ENCODE measurements at places on chromosomes 12 and 14.

DNA sequence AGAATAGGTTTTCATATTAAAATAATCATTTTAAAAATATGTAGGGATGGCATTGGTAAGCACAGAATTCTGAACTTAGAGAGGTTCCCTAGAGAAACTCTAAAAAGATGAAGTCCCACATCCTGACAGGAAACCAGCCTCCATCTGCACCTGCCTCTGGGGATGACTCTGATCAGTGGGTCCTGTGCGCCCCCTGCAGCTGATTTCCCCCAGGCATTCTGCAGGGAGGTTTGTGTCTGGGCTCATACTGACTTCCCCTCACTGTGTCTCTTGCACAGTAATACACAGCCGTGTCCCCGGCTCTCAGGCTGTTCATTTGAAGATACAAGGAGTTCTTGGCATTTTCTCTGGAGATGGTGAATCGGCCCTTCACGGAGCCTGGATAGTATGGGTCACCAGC, 602.9 kb downstream of the TMEM121 start:
- H3K27ac ChIP-seq: peak overlapping the region; percentile 43
- DNase-seq: no peak
- no peaks in the 10 kb centered on the region for H3K36me3 ChIP-seq
- peaks cover 52% of the 10 kb centered on the region for H3K27me3 ChIP-seq

GRCh38 chr12:128968668-128969067, 115.4 kb downstream of the GLT1D1 start:
- DNase-seq: no peak
- no peak overlapping the region for H3K27ac ChIP-seq
- H3K36me3 ChIP-seq: no peaks in the 10 kb centered on the region

- no peak for DNase-seq
- H3K4me3 ChIP-seq: no peak overlapping the region
- H3K27ac ChIP-seq: no peak overlapping the region
- no peaks in the 10 kb centered on the region for H3K36me3 ChIP-seq
- H3K27me3 ChIP-seq: peaks cover 2% of the 10 kb centered on the region
Measured at GRCh38 chr12:16063726-16064125, 152.6 kb downstream of the DERA start.

- no peak overlapping the region for H3K4me3 ChIP-seq
- H3K27ac ChIP-seq: no peak overlapping the region
- H3K36me3 ChIP-seq: no peaks in the 10 kb centered on the region
- no peak for DNase-seq
Measured at GRCh38 chr12:77746096-77746495, 84.6 kb upstream of the NAV3 start.

DNA sequence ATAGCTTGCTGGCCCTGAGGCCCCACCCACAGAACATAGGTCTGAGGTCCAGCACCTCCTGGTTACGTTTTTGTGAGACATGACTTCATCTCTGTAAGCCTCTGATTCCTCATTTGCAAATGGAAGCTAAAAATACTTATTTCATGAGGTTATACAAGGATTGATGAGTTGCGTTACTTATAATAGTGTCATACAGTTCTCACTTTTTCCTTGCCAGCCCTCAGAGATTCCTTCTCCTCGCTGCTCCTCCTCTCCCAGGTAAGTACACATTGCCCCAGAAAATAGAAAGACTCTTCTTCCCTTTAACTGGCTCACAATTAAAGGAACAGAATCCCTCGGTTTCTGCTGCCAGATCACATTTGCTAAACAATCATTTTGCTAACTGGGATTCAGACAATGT, 739.2 kb downstream of the VRK1 start:
- peaks cover 2% of the 10 kb centered on the region for H3K36me3 ChIP-seq
- DNase-seq: no peak
- peaks cover 24% of the 10 kb centered on the region for H3K4me1 ChIP-seq
- no peak overlapping the region for H3K4me3 ChIP-seq
- no peaks in the 10 kb centered on the region for H3K27me3 ChIP-seq

DNA sequence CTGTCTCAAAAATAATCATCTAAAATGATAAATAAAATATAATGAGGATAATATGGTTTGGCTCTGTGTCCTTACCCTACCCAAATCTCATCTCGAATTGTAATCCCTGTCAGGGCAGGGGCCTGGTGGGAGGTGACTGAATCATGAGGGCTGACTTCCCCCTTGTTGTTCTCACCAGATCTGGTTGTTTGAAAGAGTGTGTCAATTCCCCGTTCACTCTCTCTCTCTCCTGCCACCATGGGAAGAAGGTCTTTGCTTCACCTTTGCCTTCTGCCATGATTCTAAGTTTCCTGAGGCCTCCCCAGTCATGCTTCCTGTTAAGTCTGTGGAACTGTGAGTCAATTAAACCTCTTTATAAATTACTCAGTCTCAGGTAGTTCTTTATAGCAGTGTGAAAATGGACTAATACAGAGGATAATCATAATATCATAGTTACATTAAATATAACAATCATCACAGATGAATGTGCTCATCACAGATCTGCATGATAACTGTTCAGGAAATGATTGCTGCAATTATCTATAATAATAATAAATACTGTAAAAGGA, 12.6 kb downstream of the EFCAB11 start:
- DNase-seq: no peak
- no peaks in the 10 kb centered on the region for H3K27me3 ChIP-seq
- no peak overlapping the region for H3K27ac ChIP-seq
- H3K4me3 ChIP-seq: no peak overlapping the region
- no peaks in the 10 kb centered on the region for H3K4me1 ChIP-seq

DNA sequence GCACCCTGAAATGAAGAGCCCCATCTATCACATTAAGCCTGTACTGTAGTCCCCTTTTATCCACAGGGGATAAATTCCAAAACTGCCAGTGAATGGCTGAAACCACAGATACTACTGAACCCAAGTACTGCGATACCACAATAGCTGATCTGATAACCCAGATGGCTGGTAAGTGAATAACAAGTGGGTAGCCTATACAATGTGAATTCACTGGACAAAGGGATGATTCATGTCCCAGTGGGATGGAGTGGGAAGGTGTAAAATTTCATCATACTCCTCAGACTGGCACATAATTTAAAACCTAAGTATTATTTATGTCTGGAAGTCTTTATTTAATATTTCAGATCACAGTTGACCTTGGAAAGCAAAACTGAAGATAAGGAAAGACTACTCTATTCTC, 201.3 kb downstream of the GPHN start:
- no peak overlapping the region for H3K27ac ChIP-seq
- peaks cover 5% of the 10 kb centered on the region for H3K4me1 ChIP-seq
- no peak overlapping the region for H3K4me3 ChIP-seq
- H3K36me3 ChIP-seq: peaks cover 6% of the 10 kb centered on the region

GRCh38 chr12:73833746-73834145, 703.9 kb upstream of the ATXN7L3B start:
- no peaks in the 10 kb centered on the region for H3K27me3 ChIP-seq
- DNase-seq: no peak
- H3K36me3 ChIP-seq: no peaks in the 10 kb centered on the region

GRCh38 chr14:90597961-90598360, 201.1 kb downstream of the CALM1 start:
- no peaks in the 10 kb centered on the region for H3K4me1 ChIP-seq
- no peaks in the 10 kb centered on the region for H3K27me3 ChIP-seq
- no peaks in the 10 kb centered on the region for H3K36me3 ChIP-seq
- no peak overlapping the region for H3K4me3 ChIP-seq

DNA sequence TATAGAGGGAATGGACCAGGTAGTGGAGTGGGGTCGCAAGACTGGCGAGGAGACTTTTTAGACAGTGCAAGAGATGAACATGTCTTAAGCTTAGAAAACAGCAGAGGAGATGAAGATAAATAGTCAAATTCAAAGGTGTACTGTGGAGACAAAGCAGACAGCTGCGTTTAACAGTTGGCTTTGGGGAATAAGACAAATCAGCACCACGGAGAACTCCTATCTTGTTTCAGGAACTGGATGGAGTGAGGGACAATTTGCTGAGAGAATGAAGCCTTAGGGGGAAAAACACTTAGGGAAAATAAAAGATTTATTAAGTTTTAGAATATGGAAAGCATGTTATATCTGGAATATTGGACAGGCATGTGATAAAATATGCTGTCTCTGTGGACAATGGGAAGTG, 458.8 kb downstream of the GLT1D1 start:
- DNase-seq: no peak
- no peak overlapping the region for H3K27ac ChIP-seq
- no peaks in the 10 kb centered on the region for H3K27me3 ChIP-seq
- H3K4me3 ChIP-seq: no peak overlapping the region
- no peaks in the 10 kb centered on the region for H3K4me1 ChIP-seq

DNA sequence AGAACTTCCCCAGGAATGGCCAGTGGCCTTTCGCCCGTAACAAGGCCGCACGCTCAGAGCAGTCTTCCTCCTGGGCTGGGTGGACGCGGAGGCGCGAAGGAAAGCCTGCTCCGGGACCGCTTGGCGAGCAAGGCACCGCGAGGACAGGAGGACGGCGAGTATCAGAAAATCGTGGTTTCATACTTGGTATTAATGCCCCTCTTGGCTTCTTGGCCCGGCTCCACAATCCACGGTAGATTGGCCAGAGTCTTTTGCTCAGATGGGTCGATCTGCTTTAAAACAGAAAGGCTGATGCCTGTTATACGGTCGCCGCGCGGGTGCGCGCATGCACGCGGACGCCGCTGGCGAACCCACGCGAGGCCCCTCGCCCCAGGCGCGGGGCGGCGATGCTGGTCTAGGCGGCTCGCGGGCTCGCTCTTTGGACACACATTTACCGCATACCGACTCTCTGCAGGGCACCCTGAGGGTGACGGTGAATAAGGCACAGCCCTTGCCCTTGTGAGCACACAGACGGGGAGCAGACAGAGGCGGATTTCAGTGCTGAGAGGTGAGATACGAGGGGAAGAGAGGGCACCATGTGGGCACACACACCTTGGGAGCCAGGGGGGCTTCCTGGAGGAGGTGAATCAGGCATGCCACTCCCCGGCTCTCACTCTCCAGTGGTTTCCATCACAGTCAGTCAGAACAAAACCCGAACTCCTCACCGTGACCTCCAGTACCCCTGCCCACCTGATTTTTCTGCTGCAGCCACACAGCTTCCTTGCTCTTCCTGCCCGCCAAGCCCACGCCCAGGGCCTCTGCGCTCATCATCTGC, 100.7 kb downstream of the APAF1 start:
- H3K36me3 ChIP-seq: no peaks in the 10 kb centered on the region
- peaks cover 34% of the 10 kb centered on the region for H3K4me1 ChIP-seq
- H3K4me3 ChIP-seq: peak overlapping the region; percentile 73
- peak overlapping the region; percentile 57 for H3K27ac ChIP-seq
- H3K27me3 ChIP-seq: peaks cover 11% of the 10 kb centered on the region

- DNase-seq: peak; percentile 37
- no peaks in the 10 kb centered on the region for H3K27me3 ChIP-seq
- H3K36me3 ChIP-seq: peaks cover 4% of the 10 kb centered on the region
Measured at GRCh38 chr14:102317564-102318248, 1.8 kb upstream of the ZNF839 start.

DNA sequence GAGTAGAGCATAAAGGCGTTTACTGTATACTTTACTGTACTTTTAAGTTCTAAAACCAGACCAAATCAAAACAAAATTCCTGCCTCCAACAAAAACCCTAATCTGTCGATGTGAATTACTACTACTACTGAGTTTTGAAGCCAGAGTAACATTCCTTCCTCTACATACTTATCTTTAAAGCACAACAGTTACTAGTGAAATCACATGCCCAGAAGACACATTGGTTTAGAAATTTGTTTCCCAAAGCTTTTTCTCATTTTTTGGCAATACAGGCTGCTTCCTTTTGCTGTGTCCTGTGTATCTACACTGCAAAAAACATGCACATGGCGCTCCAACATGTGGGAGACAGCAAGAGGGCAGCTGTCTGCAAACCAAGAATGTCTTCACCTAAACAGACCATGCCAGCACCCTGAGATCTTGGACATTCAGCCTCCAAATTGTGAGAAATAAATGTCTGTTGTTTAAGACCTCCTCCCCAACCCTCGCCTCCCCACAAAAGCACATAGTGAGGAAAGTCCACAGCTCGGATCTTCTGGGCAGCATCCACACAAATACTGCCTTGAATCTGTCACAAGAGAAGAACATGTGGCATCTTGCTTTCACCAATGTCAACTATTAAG, 21.1 kb downstream of the SETD3 start:
- peaks cover 43% of the 10 kb centered on the region for H3K36me3 ChIP-seq
- H3K4me3 ChIP-seq: no peak overlapping the region
- no peak for DNase-seq
- no peaks in the 10 kb centered on the region for H3K27me3 ChIP-seq

DNA sequence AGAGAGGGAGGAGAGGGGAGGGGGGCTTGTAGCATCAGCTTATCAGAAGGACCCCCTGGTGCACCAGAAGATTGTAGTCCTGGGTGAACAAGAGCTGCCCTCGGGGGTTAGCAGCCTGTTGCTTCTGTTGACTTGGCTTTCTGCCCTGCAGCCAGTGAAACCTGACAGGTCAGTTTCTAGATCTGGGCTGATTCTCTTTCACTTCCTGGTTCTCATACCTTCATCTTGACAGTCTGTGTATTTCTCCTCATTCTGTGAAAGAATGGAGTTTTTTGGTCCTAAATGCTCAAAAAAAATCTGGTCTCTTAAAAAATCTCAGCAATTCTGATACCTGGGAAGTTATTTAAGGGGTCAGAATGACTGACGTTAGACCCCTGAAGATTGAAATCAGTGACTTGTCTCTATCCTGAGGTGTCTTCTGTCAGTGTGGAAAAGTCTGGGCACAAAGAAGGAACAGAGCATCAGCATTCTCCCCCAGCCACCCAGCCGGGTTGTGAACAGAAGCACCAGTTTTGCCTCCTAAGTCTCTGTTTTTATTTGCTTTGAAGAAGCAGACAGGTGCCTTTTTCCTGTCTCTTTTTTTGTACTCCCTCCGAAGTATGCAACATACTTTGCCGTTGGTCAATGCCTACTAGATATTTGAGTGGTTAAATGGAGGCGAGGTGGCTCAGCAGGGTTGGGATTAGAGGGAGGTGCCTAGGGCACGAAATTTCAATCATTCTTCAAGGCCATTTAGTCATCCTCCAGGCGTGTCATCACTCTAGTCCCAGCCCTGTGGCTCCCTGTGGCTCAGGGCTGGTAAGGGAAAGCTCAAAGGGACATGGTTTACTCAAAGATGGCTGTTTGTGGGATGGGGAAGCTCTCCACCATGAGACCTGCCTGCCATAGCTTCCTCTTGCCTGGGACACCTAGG, 24.0 kb downstream of the TTC9 start:
- no peak for DNase-seq
- H3K4me1 ChIP-seq: peaks cover 40% of the 10 kb centered on the region
- H3K4me3 ChIP-seq: peak overlapping the region; percentile 17

GRCh38 chr14:101408077-101408831, 153.0 kb upstream of the DIO3 start:
- H3K4me3 ChIP-seq: no peak overlapping the region
- peaks cover 9% of the 10 kb centered on the region for H3K27me3 ChIP-seq
- no peak overlapping the region for H3K27ac ChIP-seq
- H3K4me1 ChIP-seq: no peaks in the 10 kb centered on the region
- DNase-seq: no peak

GRCh38 chr12:110577864-110578693, 5.0 kb downstream of the PPTC7 start:
- H3K36me3 ChIP-seq: peaks cover 34% of the 10 kb centered on the region
- peaks cover 60% of the 10 kb centered on the region for H3K4me1 ChIP-seq
- H3K4me3 ChIP-seq: peak overlapping the region; percentile 98
- no peaks in the 10 kb centered on the region for H3K27me3 ChIP-seq
- DNase-seq: peak; percentile 68
- peak overlapping the region; percentile 100 for H3K27ac ChIP-seq
